Activated naive CD4-positive, alpha-beta T cell treated with anti-CD3 and anti-CD28 coated beads, Interleukin-2, amount 10 ng/mL, durations not matched to agents 5 hours and 36 hours (primary cell): ENCODE measurements at places on chromosomes 12 and 14. TPM values are rescaled to one million over a fixed set of nuclear protein-coding genes. Genes with fewer than 3 reads are reported as not detected.

The LMNTD1 gene
- not detected for total RNA-seq

The WSCD2 gene
- not detected for total RNA-seq

The TC2N gene
- total RNA-seq: 207 TPM

The SYNDIG1L gene
- total RNA-seq: not detected

The KIF26A gene
- 0.53 TPM for total RNA-seq

The JDP2 gene
- total RNA-seq: 2.4 TPM

The MIPOL1 gene
- total RNA-seq: not detected

The BTBD7 gene
- total RNA-seq: 18.0 TPM

The CARMIL3 gene
- total RNA-seq: 0.65 TPM

The LMO3 gene
- not detected for total RNA-seq

The TAS2R13 gene
- 1.0 TPM for total RNA-seq

The ANKS1B gene
- total RNA-seq: not detected

The AMN gene
- 0.87 TPM for total RNA-seq

The SMIM41 gene
- total RNA-seq: not detected

The ACACB gene
- 12.1 TPM for total RNA-seq

The ANKRD33 gene
- total RNA-seq: not detected

The KRT7 gene
- 4.6 TPM for total RNA-seq

The KRT72 gene
- total RNA-seq: 5.6 TPM

The DPY19L2 gene
- 0.33 TPM for total RNA-seq

The SLC25A47 gene
- total RNA-seq: not detected

The GPR135 gene
- total RNA-seq: 0.86 TPM

The SLC8A3 gene
- 0.08 TPM for total RNA-seq

The KCNK10 gene
- total RNA-seq: not detected

The TAS2R30 gene
- 2.2 TPM for total RNA-seq
